ENCODE measurements at places on chromosomes 2 and 18. TPM values are rescaled to one million over a fixed set of nuclear protein-coding genes. Genes with fewer than 3 reads are reported as not detected.

The TRAF3IP1 gene
- total RNA-seq = 14.1 TPM

DNA sequence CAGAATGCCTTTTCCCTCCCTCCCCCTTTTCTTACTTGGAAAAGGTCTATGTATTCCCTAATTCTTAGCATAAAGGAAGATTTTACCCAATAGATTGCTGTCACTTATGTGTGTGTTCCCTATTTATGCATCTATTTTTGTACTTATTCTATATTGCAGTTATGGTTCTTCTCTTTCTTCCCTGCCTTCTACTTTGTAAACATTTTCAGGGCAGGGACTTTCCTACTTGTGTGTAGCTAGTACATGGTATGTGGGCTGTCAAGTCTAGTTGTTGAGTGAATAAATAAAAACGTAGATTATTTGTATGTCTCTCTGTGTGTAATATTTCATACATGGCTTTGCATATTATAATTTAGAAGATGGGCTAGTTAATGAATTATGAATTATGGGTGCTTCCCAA is 45.3 kb downstream of the PSMD14 start:
- no peak for ATAC-seq

DNA sequence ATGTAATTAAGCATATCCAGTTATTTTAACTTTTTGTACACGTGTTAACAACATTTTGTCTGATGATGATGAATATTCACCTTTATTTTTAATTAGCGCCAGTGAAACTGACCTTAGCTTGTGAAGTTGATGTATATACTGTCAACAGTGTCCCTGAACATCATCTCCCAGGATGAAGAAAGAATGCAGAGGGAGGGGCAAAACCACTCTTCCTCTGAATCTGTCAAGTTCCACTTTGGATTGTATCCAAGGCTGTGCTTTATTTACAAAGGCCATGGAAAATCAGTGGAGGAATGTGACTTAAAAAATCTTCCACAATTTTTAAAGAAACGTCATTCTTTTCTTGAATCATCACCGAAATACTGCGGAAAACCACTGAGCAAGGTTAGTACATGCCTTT is 4.5 kb upstream of the RMDN2 start:
- no peak for ATAC-seq

The PTPRN gene
- 21.3 TPM for total RNA-seq

- ATAC-seq = no peak
Observed at GRCh38 chr2:241003369-241003768, 5.0 kb downstream of the SNED1 start.

DNA sequence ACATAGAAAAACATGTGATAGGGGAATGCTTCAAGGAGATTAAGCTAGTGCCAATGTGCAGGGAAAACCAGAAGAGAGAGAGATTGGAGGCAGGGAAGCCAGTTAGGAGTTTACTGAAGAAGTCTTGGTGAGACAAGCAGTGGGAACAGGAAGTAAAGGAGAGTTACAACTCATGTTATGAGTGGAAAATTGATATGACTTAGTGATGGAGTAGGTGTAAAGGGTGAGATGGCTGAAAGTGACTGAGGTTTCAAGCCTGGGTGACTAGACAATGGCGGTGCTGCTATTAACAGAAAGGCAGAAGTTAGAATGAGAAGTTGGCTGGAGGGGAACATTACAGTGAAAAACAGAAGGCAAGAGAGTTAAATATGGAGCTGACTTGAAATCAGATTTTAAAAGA is 16.5 kb downstream of the DOK1 start:
- ATAC-seq = no peak

The CCDC88A gene
- 69.6 TPM for total RNA-seq

The COL3A1 gene
- total RNA-seq = 0.92 TPM

DNA sequence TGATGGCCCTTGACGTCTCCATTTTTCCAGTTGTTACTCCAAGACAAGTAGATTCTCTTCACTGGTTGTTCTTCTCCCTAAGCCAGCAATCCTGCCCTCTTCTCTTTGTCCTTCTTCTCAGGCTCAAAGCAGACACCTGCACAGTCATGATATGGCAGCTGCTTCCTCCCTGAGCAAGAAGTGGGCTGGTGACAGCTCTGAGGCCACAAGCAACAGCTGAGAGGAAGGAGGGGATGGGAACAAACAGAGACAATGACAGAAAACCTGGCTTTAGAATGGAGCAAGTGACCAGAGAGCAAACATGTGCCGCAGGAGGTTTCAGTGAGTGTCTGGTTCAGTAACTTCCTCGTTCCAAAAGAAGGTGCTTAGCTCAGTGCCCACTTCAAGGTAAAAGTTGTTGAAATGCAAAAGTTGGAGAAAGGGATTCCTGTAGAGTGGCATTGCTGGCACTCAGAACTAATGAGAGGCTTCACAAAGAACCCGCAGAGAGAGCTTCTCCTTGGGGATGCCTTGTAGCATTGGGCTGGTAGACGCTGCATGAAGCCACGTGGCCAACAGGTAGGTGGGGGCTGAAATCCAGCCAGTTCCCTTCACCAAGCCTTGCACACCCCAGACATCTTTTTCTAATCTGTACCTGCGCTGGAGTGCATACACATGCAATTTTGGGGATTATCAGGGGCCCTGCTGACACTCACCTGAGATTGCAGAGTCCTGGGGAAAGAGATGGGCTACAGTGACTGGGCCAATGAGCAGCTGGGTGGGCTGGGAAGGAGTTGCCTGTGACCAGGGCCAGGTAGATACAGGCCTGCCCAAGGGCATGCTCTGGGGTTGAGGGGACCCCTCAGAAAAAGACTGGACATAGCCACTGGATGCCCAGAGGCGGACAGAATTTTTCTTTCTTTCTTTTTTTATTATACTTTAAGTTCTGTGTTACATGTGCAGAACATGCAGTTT is 153.3 kb upstream of the RAB12 start:
- ATAC-seq = no peak

DNA sequence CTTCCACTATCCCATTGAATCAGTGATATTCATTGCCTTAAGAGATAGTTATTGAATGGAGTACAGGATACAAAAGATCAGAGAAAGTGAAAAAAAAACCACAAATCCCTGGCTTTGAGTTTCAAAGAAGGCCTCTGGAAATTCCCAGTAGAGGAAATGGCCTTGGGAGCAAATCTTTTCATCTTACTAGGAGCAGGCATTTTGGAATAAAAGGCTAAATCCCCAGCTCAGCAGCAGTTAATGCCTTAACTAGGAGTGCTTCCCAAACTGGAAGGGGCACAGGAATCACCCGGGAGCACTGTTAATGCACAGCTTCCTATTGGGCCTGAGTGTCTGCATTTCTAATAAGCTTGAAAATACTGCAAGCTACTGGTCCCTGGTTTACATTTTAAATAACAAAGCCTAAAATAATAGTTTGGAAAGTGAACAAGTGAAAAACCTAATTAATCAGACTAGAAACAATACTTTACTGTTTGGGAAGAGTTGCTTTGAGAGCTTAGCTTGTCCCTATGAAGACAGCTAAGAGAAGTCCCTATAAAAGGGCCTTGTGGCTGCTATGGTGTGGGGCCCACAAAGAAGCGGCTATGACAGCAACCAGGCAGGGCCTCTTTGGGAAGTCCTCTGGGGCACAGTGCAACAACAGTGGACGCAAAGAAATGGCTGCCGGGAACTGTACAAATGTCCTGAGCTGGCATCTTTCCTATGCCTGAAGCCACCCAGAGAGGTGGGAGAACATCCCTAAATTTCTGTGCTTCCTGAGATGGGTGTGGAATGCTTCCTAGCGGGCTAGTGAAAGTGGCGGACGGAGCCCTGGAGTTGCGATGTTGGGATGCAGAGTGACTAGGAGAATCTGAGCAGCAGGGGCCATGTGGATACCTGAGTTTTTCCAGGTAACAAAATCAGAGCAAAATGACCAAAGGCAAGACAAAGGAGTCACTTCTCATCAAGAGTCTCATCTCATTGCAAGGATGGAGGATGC is 117.1 kb upstream of the KLHL14 start:
- ATAC-seq = no peak

DNA sequence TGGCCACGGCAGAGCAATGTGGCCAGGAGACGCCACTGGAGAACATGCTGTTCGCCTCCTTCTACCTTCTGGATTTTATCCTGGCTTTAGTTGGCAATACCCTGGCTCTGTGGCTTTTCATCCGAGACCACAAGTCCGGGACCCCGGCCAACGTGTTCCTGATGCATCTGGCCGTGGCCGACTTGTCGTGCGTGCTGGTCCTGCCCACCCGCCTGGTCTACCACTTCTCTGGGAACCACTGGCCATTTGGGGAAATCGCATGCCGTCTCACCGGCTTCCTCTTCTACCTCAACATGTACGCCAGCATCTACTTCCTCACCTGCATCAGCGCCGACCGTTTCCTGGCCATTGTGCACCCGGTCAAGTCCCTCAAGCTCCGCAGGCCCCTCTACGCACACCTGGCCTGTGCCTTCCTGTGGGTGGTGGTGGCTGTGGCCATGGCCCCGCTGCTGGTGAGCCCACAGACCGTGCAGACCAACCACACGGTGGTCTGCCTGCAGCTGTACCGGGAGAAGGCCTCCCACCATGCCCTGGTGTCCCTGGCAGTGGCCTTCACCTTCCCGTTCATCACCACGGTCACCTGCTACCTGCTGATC is 4.9 kb downstream of the GPR17 start:
- no peak for ATAC-seq

GRCh38 chr2:32864334-32865111 is 82.2 kb upstream of the LTBP1 start:
- ATAC-seq = no peak

DNA sequence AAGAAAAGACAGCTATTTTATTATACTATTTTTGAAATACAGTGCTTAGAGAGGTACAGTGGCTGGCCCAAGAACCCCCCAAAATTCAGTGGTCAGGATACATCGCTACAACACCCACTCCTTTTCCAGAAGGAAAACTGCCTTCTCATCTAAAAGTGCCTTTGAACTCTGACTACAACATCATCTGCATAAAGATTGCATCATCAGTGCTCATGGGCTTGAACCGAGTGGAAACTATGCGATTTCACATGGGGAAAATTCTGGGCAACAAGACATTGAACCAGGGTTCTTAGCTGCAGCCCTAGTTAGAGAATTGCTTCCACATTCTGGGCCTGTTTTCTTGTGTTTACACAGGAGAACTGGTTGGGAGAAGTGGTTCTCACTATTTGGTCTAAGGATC is 294.6 kb upstream of the SLC14A2 start:
- ATAC-seq = peak; percentile 23

DNA sequence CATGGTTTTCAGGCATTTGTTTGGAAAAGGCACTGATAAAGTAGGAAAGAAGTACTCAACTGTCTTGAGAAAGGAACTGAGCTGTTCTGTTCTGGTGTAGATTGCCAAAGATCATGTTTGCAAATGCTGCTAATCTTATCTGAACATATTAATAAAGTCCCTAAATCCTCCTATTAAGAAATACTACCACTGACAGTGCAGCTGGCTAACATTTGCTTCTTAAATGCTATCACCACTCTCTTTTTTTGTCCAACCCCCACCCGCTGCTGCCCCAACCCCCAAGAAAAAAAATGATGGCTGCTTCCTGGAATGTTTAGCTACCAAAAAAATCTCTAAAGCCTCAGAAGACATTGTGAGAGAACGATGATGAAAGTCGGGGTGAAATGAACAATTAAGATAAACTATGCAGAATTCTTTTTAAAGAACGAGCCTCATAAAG is 130.7 kb downstream of the CCBE1 start:
- no peak for ATAC-seq

The PTGR3 gene
- total RNA-seq = 10.1 TPM

The UPP2 gene
- total RNA-seq = 0.25 TPM

GRCh38 chr2:159635006-159635789 is 18.9 kb upstream of the BAZ2B start:
- ATAC-seq = no peak

DNA sequence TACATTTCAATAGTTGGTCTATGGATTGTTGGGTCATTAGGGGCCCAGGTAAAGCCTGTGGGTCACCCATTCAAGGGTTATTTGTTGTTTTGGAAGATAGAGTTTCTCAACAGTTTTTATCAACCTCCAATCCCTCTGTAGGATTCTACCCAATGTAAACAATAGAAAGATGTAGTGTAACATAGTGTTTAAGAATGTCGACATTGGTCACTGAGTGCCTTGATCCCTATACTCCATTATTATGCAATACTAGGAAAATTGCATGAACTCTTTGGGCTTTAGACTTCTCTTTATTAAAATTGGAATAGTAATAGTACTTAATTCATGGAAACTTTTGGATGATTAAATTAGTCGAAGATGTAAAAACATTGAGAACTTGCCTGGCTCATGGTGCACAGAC is 292.1 kb downstream of the GPD2 start:
- ATAC-seq = no peak

The NEMP2 gene
- total RNA-seq = 2.3 TPM

The MMADHC gene
- 129 TPM for total RNA-seq

The GRB14 gene
- total RNA-seq = 0.66 TPM

DNA sequence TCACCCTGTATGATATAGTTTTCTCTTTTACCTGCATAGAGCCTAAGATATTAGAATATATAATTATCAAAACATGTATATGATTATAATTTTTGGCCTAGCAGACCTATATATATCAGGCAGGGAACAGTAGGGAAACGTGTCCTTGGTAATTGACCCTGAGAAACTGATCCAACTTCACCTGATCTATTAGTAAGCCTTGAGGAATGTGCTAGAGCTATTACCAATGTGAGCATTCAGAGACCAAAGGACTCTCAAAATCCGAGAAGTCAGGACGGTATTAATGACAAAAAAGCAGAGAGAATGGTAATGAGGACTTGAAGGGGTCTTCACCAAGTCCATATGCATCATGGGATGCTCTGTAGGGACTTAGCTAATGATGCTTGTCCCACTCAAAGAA is 571.9 kb downstream of the CPS1 start:
- ATAC-seq = no peak

GRCh38 chr2:104660991-104661390 is 192.9 kb upstream of the POU3F3 start:
- no peak for ATAC-seq

The GPR55 gene
- 0.25 TPM for total RNA-seq

DNA sequence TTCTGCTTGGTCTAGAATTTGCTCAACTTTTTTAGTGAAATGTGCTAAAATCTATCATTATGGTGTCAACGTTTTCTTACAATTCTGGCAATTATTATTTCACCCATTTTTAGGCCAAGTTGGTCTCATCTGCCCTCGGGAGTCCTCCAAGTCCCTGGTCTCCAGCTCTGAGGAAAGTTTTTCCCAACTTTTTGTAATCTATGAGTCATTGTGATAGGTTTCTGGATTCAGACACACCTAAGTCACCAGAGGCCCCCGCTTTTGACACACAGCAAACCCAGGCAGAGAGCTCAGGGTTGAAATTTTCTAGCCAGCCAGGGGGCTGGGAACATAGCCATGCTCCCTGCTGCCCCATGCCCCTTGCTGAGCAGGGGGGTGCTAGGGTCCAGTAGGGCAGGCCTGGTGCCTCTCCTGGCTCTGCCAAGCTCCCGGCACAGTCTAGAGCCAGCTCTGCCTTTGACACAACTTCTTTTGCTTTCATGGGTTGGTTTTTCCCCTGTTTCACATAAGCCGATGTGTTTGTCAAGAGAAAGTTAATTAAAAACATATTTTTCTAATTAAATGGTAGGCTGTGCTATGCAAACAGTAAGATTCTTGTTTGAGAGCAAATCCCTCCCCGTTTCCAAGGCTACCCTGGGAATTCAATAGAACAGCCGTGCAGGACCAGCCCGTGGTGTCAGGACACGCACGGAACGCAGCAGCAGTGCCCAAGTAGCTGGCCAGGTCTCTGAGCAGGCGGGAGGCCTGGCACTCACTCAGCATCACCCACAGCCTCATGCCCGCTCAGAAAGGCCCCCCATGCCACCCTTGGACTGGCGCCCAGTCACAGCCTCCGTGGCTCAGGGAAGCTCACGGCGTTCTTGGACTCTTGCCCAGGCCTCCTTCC is 25.5 kb upstream of the SNED1 start:
- ATAC-seq = peak; percentile 92
